Foreskin fibroblast (primary cell): ENCODE measurements at places on chromosomes 2 and 18.

DNA sequence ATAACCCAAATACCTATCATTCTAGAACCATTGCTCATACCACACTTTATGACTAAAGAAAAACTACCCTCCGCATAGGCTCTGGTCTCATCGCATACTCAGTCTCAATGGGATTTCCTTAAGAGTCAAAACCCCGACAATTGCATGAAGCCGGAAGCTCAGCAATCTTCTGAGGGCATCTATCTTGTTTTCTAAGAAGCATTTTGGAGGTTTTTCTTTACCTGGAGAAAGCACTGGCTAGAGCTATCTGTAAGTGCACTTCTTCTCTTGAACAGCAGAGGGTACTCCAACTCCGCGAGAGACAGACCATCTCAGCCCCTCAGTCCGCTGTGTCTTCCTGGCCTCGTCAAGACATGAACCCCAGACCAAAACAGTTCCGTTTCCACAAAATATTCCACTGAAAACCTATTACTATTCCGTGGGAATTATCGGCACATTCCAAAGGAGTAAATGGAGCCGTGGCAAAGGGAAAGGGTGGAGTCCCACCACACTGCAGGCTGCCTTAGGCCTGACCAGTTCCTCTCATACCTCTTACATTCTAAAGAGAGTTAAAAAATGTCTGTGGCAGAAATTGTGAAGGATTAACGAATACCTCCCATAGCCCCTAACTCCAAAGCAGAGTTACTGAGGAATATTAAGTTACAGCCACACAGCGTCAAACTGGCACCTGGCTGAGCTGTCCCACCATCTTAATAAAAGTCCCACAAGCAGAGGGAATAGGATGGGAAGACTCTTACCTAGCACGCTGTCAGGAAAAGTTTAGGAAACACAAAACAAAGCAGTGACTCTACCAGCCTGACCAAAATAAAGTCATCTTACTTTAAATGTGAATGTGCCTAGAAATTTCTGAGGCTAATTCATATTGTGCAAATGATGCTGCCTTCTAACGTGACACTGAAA, 325.6 kb upstream of the VRK2 start:
- DNase-seq: peak; percentile 71

- no peak for DNase-seq
These were observed 4.7 kb upstream of the WNT6 start for GRCh38 chr2:218854860-218855259.

GRCh38 chr2:186349508-186349907, 136.6 kb upstream of the ZC3H15 start:
- DNase-seq: peak; percentile 91

GRCh38 chr2:156147594-156148330, 184.8 kb downstream of the NR4A2 start:
- no peak for DNase-seq

DNA sequence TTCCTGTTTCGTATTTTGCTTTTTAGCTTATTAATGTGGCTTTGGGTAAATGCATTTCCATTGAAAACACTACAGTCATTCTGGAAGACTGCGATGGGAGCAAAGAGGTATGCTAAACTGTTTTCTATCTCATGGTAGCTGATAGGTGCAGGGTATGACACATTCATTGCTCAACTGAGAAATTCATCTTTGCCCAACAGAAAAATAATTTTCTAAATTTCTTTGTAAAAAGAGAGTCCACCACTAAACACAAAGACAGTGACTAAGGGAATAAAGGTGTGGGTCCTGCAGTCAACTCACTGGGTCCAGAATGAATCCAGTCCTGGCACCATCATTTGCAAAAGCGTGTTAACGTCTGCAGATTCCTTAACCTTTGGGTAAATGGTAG, 19.9 kb downstream of the ERMN start:
- peak; percentile 14 for DNase-seq

GRCh38 chr2:1907291-1907690, 163.0 kb upstream of the PXDN start:
- DNase-seq: no peak

GRCh38 chr2:218807626-218808025, 24.0 kb downstream of the PRKAG3 start:
- DNase-seq: no peak

DNA sequence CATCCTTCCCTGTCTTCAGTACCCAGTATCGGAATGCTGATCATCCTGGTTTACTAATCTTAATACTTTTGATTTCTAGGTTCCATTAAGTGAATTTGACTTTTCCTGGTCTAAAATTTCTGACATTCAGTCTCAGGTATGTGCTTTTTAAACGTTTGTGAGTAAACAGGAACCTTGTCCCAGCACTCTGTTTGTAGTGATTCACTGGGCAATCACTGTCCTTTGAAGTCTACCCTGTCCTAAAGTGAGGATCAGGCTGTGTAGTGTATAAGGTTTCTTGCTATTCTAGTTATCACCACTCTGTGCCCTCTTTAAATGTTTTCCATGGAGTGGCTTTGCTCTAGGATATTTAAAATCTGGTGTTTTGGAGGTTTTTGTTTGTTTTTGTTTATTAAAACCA, 14.4 kb downstream of the DDX18 start:
- DNase-seq: no peak

- DNase-seq: peak; percentile 67
These were observed 293.9 kb upstream of the SYT4 start for GRCh38 chr18:43571078-43571689.

- DNase-seq: no peak
These were observed 6.4 kb upstream of the IL1RL1 start for GRCh38 chr2:102304711-102305611.

GRCh38 chr2:1743396-1744150, 742 bp downstream of the PXDN start:
- DNase-seq: peak; percentile 76

GRCh38 chr18:52617931-52618330, 277.9 kb downstream of the DCC start:
- peak; percentile 21 for DNase-seq

DNA sequence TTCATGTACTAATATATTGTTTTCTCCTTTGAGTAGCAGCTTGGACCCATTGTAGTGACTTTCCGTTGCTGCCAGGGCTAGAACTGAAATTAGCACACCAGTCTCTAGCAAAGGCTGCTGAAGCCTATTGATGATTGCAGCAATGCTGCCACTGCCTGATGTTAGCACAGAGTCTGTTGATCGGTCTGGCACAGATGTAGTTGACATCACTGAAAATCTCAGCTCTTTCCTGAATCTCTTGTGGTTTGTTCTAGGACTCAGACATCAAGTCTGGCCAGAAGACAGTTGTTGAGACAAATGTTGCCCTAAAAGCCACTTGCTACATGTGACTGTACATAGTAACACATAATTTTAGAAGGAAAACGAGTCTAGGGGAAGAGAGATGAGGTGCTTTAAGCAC, 47.2 kb downstream of the VAPA start:
- peak; percentile 41 for DNase-seq

- DNase-seq: no peak
These were observed 33.8 kb downstream of the PRELID3A start for GRCh38 chr18:12441475-12442034.

GRCh38 chr2:72497763-72498162, 328.1 kb downstream of the EXOC6B start:
- peak; percentile 2 for DNase-seq

- DNase-seq: no peak
These were observed 1001.2 kb downstream of the DPP10 start for GRCh38 chr2:115443539-115444185.

DNA sequence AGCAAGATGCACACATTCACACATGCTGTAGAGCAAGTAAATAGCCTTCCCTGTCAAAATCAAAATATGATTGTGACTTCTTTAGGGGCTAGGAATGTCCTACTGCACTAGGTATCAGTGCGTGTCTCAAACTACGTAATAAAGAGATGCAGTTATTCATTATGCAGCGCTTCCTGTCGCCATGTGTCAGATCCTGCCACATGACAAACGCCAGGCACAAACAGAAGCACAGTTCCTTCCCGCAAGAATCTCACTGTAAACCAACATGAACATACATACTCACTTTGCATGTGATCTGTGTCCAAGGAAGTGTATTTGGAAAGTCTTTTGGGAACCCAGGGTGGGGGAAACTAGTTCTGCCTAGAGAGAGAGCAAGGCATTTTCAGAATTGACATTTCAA, 599.9 kb downstream of the RNF144A start:
- DNase-seq: peak; percentile 79

GRCh38 chr2:12036640-12036983, 290.2 kb downstream of the LPIN1 start:
- DNase-seq: no peak

DNA sequence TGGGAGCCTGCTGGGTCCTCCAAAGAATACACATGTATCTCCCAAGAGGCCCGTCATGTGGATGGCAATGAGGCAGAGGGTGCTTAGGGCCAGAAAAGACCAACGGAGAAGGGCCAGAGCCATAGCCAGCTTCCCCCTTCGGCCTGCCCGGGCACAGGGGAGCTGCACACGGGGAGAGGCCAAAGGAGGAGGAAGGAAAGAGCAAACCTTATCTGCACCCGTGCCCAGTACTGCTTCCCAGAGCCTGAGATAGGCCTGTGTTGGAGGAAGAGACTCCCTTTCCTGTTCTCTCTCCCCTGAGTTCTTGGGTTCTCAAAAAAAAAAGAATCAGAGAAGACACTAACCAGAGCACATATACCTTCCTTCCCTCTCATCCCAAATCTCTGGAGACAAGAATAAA, 250.3 kb downstream of the ANAPC1 start:
- DNase-seq: no peak

GRCh38 chr2:29240601-29241000, 125.4 kb downstream of the CLIP4 start:
- no peak for DNase-seq

- DNase-seq: no peak
These were observed 41.2 kb downstream of the ZCCHC2 start for GRCh38 chr18:62564044-62564443.

GRCh38 chr2:67792681-67793091, 270.1 kb downstream of the C1D start:
- DNase-seq: no peak

DNA sequence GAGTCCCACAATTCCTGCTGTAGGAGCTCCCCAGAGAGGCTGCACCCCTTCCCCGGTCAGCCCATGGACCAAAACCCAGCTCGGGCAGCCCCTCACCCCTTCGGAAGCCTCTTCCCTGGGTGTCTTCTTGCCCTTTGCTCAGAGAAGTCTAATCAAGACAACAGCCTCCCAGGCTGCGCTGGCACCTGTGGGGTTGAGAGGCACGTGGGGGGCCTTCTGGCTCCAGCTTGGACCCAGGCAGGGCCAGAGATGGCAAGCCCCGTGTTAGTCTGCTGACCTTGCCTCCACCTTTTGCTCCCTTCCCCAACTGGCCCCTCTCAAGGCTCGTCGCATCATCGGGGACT, 10.4 kb downstream of the SLC4A3 start:
- no peak for DNase-seq

GRCh38 chr18:43665105-43665788, 388.0 kb upstream of the SYT4 start:
- peak; percentile 94 for DNase-seq

- no peak for DNase-seq
These were observed 1.5 kb downstream of the LBX2 start for GRCh38 chr2:74497777-74498499.

DNA sequence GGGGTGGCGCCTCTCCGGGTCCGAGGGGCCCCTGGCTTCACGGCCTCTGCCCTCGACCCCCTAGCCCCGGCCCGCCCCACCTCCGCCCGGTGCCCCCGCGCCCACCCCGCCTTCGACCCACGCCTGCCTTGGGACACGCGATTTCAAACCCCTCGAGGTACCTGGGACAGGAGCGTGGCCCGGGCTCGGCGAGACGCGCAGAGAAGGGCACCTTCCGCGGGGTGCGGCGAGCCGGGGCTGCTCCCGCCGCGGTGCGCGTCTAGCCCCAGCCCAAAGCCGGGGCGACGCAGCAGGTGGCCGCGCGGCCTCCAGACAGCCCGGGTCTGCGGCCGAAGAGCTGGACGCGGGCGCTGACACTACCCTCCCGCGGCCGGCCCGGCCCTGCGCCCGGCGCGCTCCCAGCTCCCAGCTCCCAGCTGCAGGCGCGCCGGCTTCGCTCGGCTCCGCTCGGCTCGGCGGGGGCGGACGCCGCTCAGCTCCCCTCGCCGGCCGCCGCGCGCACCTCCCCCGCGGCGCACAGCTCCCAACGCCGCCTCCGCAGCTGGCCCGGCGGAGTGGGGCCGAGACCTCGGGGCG, at the start of gene CRACDL:
CRACDL (minus strand) TSS at position 449 of the 576 bp plus-strand sequence. CDS start 89,425 bp downstream, outside the sequence.
- DNase-seq: peak; percentile 62

DNA sequence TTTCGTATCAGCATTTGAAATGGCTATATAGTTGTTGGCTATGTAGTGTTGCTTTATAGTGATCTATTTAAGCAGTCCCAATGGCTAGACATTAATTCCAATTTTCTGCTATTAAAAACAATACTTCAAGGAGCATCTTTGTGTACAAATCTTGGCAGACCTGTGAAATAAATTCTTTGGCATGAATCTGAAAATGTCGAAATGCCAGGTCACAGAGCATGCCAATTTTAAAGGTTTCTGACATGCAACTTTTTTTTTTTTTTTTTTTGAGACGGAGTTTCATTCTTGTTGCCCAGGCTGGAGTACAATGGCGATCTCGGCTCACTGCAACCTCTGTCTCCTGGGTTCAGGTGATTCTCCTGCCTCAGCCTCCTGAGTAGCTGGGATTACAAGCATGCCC, 26.8 kb upstream of the CABLES1 start:
- DNase-seq: no peak

GRCh38 chr18:74148543-74149070, 284 bp downstream of the TIMM21 start:
- no peak for DNase-seq

DNA sequence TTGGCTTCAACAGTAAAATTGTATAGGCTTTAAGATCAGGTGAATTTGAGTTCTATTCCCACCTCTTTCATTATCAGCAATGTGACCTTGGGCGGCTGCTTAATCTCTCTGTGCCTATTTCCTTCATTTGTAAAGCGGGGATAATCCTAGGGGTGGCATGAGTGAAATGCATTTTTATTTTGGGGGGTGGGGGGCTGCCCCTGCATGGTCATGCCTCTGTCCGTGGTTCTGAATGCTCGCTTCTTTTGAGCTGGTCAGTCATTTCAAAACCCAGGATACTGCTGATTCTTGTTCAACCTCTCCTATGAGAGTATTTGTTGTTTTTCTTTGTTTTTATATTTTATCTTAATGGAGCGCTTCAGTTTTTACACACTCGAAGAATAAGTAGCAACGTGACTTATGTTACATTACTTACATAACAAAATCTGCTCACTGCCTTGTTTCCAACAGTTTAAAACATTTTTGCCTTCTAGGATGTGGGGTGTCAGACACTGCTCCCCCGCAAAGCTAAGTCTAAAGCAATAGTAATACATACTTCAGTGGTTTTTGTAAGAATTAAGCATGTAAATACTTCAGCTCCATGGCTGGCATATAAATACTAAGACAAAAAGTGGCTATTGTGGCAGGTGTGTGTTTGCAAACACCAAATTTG, 152.6 kb upstream of the PELI1 start:
- peak; percentile 9 for DNase-seq

DNA sequence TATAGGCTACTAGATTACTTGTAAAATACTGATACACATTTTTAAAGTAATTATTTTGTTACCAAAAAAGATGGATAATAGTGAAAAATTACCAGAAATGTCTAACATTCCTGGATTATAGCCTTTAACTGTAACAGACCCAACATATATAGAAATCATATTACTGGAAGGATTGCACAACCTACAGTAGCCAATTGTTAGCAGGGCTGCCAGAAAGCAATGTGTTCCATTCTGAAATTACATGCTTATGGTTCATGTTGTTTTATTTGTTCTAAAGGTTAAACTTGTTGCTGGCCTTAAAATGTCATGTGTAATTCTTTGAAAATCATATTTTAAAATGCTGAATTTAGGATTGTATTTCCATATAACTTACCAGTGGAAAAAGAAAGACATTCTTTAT, 793.6 kb upstream of the ACVR2A start:
- DNase-seq: peak; percentile 63

GRCh38 chr2:238239543-238239862, 335 bp downstream of the HES6 start:
- peak; percentile 19 for DNase-seq

- DNase-seq: no peak
These were observed 416.7 kb downstream of the ARHGAP15 start for GRCh38 chr2:143545949-143546255.
